DMS53 (cell line): ENCODE measurements at places on chromosomes 1 and 21.

DNA sequence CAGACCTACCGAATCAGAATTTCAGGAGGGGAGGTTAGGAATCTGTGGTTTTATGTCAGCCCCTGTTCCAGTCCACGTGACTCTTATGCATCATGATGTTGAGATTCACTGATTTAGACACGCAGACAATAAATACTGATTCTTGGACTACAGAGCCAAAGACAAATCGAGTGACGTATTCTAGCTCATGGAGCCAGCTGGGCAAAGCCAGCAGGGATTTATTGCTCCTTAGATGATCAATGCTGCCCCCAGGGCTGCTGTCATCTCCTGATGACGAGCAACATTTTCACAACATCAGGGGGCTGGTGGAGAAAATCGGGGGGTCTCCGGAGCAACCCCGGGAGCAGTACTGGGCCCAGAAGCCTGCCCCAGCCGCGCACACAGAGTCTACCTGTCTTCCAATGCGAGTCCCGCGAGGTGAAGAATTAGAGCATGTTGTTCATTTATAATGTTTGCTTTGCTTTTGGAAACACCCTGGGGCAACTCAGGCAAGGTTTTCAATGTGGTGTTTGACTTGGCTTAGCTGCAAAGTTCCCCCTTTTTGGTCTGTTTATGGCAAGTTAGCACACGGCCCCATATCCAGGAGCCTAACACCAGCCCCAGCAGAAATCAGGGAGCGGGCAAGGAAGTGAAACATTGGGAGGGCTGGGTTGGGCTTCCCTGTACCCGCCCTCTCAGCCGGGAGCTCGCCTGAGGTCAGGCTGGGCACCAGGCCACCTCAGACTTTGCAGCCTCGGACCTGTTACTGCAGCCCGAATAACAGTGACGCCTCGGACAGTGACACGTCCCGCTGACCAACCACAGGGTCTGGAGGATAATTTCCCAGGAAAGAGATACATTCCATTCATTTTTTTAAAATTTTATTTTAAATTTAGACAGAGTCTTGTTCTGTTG lies 19.9 kb upstream of the CLDN14 start:
- DNase-seq = no peak

DNA sequence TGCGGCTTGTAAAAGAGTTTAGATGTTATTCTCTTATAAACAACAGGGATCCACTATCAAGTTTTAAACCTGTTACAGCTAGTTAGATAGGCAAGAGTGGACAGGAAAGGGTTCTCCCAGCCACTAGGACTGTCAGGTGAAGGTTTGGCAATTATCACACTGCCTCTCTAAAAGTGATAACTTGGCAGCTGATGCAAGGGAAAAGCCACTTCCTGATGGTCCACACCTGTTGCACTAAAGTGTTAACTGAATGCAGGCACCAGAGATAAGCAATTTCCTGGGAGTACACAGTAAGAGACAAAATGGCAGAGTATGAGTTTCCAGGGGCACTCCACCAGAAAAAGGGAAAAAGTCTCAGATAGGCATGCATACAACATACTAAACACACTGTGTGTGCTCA lies 99.4 kb downstream of the VAV3 start:
- no peak for DNase-seq

DNA sequence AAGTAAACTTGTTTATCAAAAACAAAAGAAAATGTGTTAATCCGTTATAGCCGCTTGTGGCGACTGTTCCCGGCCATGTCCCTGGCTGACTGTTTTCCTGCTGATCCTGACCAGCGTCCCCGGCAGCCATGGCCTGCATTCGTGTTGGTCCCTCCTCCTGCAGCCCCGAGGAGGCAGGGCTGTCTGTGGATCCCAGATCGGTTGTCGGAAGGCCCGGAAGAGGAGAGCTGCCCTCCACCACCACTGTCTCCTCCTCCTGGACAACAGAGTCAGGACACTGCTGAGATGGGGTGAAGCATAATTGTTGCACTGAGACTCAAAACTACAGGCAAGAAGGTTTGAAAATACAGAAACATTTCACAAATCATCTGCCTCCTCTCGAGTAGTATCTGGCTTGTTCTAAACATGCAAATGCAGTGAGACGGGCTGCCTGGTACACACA lies 3.6 kb upstream of the MXRA8 start:
- DNase-seq = peak; percentile 65

DNA sequence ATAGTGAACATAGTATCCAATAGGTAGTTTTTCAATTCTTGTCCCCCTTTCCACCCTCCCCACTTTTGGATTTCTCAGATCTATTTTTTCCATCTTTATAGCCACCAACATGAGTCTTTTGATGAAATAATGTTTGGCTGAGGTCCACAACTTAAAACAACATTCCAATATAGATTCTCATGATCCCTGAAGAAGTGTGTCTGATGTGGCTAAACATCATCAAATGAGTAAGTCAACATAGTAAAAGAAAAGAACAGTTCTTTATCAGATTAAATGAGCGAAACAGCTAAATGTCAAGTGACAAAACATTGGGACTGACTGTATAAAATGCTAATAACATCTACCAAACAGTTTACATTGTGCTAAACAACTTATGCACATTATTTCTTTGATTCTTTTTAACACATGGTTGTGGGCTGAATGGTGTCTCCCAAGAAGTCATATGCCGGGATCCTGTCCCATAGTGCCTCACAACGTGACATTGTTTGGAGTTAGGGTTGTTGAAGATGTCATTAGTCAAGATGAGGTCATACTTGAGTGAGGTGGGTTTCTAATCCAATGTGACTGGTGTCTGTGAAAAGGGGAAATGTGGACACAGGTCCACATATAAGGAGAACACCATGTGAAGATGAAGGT lies 453.6 kb downstream of the LTN1 start:
- no peak for DNase-seq

DNA sequence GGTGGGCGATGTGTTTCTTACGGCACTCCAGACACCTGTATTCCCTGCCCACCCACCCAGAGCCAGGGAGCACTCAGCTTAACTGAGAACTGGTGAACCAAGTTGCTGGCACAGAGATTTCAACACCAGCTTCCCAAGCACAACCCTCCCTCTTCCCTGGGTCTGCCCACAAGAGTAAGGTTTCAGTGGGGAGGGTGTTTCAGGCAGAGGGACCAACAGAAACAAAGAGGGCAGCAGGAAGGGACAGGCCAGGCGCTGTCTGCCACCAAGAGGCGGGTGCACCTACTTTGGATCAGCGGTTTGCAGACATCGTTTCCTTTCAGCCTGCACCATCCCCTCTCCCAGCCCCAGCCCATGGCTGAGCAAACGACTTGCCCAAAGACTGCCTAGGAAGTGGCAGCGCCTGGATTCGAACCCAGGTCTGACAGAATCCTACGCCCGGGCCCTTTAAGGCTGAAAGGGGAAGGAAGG lies 21.9 kb upstream of the ALDH4A1 start:
- no peak for DNase-seq

- no peak for DNase-seq
These were observed 51.2 kb downstream of the CD2 start for GRCh38 chr1:116805398-116805797.

DNA sequence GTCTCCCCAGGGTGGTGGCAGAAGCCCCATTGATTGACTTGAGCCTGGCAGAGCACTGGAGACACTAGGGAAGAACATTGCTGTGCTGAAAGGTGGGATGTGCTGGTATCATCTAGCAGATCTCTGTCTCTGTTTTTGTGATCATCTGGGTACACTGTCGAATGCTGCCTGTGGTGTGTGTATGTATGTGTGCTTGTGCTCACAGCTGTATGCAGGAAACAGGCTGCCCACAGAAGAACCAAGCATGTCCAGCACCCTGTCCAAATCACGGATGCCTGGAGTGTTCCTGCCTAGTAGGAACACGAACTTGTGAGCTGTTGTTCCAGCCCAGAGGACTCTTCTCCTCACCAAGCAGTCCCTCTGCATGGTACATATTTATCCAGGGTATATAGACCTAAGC lies 1.5 kb downstream of the BRINP2 start:
- DNase-seq = no peak

- DNase-seq = no peak
These were observed 142.9 kb downstream of the APP start for GRCh38 chr21:26027696-26028095.

GRCh38 chr1:51170342-51170741 lies 65.7 kb upstream of the RNF11 start:
- DNase-seq = peak; percentile 98

DNA sequence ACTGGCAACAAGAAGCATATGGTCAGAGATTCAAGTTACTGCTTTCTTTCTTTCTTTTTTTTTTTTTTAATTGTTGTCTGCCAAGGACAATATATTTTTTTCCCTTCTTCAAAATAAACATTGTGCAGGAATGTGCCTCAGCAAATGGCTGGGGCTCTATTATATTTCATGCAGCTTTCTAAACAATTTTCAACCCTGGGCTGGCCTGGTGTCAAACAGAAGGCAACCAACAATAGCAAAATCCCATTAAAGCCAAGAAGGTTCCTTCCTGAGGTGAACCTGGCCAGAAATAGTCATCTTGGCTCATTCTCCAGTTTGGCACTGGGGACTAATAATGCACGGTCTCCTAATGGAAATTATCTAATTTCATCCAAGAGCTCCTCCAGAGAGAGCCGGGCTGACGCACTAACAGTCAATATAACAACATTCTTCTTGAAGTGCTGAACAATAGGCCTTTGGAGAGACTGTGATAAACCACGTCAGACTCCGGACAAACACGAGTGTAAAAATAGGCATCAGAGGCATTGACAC lies 35.7 kb upstream of the HLX start:
- DNase-seq = no peak

DNA sequence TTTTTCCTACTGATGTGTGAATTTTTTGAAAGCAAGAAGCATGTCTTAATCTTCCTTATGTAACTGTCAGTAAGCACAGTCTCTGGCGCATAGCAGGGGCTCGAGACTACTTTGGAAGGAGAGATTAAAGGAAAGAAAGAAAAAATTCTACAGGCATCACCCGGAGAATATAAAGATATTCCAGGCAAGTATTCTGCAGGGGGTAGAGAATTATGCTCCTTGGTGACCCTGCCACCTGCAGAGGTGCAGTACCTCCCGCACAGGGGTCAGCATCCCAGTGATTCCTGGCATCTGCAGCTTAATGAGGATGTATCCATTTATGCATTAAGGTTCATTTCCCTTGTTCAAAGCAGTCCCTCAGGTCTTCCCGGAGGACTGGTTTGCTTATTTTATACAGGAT lies 87.6 kb upstream of the WLS start:
- DNase-seq = no peak

DNA sequence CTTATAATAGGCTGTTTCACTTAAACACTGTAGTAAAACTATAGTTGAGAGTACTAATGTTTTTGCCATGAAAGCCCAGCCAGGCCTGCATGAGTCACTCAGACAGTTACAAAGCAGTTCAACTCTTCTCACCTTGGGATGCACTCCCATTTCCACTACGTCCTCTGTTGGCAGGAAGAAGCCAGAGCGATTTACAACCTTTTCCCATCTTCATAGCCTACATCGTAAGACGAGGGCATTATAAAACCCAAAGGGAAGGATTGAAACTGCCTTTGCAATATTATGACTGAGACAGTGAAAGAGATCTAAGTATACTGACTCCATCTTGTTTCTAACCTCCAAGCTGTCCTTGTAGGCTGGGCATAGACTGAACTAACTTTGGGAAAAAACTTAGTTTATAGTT lies 71.8 kb upstream of the CSF1 start:
- no peak for DNase-seq

GRCh38 chr1:169577981-169578738 lies 8.1 kb downstream of the F5 start:
- DNase-seq = no peak

- no peak for DNase-seq
These were observed 5.9 kb downstream of the RCSD1 start for GRCh38 chr1:167635941-167636340.

DNA sequence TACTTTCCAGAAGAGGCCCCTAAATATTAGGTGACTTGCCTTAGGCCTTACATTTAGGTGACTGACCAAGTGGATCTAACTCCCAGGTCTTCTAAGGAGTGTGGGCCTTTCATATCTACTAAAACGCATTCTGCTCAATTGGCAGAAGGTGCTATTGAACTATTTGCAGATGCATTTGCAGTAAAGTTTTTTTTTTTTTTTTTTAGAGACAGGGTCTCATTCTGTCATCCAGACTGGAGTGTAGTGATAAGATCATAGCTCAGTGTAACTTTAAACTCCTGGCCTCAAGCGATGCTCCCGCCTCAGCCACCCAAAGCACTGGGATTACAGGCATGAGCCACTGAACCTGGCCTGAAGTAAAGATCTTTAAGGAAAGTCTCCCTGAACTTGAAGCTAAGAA lies 13.0 kb upstream of the ACBD6 start:
- DNase-seq = no peak

DNA sequence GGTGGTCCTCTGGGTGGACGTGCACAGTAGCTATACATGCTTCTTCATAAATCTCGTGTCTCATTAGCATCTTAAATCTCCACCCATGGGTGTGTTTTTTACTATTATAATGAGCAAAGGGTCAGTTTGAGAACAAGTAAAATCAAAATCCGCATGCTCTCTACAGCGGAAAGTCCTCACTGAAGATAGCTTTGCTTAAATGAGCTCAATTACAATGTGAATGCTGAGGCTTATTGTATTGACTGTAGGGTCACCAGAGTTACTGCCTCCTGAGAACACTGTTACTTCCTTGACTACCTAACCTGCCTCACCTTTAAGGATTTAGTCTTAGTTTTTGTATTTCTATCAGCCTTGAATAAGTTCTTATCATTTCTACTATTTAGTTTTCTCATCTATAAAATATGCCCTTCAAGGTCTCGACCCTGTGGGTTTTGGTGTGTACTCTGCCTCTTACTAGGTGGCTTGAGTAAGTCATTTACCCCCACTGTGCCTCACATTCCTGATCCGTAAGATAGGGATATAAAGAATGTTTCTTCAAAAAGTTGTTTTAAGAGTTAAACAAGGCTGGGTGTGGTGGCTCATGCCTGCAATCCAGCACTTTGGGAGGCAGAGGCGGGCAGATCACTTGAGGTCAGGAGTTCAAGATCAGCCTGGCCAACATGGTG lies 7.9 kb downstream of the SLAMF7 start:
- no peak for DNase-seq

DNA sequence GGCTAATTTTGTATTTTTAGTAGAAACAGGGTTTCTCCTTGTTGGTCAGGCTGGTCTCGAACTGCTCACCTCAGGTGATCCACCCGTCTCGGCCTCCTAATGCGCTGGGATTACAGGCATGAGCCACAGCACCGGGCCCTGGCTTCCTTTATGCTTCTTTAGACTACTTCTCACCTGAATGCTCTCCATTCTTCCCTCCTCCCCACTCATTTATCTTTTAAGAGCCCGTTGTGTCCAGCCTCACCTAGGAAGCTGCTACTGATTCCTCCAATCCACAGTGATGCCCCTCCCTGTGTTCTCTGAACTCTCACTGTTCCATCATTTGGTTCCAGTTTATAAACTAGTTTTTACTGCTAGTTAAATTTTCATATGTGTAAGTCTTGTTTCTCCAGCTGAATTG lies 44.9 kb upstream of the NR5A2 start:
- DNase-seq = no peak
